Esophagus squamous epithelium (tissue), 5 donors: ENCODE measurements at places on chromosomes 6 and 20.

- no peak for DNase-seq
Observed at GRCh38 chr6:11688425-11688709, 90.2 kb downstream of the ADTRP start.

DNA sequence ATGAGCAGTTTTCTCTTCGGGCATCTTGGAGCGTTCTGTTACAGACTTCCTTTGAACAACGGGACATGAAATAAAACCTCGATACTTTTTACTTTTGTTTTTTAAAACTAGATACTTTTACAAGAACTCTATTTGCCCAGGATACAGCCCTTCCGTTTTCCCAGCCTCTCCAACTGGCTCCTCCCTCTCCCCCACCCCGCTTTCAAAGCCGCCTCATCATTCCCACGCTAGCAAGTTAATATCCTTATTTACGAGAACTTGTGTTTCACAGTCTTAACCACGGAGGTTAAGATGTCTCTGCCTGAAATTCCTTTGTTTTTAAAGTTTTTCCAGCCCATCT lies 241 bp upstream of the CFAP206 start:
- DNase-seq, result no peak

DNA sequence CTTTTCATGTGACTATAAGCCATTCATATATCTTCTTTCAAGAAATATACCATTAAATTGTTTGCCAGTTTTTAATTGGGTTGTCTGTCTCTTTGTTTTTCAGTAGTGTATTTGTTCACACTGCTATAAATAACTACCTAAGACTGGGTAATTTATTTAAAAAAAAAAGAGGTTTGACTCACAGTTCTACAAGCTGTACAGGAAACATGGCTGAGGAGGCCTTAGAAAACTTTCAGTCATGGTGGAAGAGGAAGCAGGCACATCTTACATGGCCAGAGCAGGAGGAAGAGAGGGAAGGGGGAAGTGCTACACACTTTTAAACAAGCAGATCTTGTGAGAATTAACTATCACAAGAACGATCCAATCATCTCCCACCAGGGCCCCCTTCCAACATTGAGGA lies 255.3 kb downstream of the EPM2A start:
- DNase-seq, result no peak

DNA sequence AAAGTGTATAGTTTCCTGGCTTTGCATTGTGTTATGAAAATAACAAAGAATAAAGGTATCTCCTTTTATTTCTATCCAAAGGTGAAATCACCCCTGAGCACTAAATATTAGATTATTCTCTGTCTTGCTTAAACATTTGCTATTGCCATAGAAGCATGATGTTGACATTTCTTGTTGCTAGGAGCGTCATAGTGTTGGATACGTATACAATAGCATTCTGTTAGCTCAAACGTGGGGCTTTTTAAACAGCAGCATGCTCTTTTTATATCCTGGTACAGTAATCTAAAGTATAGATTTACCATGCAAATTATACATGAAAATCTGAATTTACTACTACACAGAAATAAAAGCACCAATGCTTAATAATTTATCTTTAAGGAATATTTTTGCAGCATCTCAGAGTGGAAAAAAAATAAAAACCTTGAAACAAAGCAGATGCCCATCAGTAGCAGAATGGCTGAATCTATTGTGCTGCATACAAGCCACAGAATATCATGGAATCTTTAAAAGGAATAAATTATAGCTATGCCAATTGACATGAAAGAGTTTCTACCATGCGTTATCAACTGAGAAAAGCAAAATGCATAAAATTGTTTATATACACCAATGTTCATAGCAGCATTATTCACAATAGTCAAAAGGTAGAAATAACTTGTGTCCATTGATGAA lies 9.6 kb upstream of the HSF2 start:
- DNase-seq, result no peak

- no peak for DNase-seq
Observed at GRCh38 chr20:48777005-48777404, 50.8 kb downstream of the PREX1 start.

GRCh38 chr6:4023240-4023639 lies 55.7 kb downstream of the FAM217A start:
- no peak for DNase-seq

DNA sequence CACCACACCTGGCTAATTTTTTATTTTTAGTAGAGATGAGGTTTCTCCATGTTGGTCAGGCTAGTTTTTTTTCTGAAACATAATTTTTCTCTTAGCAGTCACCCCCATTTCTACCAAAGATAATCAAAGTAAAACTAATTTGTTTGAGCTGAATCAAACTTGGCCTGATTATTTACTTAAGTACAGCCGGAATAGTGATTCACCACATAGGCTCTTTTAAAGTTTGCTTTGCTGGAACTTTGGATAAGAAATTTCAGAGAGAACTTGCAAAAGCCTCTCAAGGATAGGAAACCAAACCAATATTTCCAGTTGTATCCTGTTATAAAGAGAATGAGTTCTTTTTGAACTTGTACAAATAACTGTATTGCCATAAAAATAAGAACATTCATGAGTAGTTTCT lies 105.0 kb upstream of the SYNCRIP start:
- no peak for DNase-seq

DNA sequence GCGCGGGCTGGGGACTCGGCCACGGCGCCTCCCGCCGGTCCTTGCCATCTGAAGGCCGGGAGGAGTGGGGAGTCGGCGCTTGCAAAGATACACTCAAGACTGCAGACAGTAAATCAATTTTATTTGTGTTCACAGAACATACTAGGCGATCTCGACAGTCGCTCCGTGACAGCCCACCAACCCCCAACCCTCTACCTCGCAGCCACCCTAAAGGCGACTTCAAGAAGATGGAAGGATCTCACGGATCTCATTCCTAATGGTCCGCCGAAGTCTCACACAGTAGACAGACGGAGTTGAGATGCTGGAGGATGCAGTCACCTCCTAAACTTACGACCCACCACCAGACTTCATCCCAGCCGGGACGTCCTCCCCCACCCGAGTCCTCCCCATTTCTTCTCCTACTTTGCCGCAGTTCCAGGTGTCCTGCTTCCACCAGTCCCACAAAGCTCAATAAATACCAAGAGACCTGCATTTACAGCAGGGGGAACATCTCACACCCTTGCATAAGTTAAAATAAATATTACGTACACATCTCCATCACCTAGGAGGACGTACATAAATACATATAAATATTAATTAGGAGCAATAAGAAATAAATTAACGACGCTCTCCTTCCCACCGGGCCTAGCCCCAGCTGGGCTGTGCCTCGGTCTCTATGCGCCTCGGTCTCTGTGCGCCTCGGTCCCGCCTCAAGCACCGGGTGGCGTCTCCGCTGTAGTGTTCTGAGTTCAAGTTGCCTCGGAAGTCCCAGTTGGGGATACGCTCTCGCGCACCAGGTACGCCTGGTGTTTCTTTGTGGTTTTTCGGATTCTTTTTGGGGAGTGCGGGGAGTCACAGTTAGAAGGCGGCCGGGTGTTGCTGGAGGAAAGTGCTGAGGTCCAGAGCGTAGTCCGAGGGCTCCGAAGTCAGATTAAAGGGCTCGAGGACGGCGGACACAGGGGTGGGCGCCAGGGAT lies 889 bp upstream of the FLOT1 start:
- no peak for DNase-seq

DNA sequence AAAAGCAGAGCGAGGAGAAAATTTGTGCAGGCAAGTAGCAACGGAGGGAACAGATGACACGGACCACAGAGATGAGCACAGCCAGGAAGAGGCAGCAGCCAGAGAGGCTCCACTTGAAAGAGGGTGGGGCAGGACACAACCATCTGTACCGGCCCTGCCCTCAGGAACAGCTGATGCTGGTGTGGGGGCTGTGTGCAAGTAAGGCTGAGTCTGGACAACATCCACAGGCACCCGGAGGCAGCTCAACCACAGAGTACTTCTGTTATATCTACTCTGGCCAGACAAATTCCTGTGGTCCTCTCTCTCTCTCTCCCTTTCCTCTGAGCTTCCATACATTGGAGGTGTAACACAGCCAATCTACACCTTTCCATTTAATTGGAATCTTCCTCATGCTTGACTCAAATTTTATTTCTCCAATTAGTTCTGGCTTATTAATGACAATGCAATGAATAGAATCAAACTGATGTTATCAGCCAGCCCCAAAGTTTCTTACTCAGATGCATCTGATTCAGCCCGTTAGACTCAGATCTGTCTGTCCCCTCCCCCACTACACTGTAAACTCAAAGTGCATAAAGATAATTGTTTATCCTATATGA lies 24.9 kb downstream of the KIF13A start:
- no peak for DNase-seq

DNA sequence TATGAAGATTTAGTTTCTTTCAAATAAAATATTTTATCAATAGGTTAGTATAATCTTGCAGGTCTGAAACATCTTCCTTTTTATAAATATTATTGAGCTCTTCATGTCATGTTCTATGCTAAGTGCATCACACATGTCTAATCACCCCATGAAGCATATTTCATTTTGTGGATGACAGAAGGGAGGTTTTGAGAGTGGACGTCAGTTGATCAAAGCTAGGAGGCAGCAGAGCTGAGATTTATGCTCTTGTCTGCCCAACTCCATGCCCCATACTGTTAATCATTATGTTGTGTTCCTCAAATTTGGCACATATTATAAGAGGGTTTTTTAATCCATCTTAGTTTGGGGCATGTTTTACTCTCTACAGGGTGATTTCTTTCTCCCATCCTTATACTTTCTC lies 22.7 kb downstream of the DSE start:
- DNase-seq, result no peak

GRCh38 chr6:148203970-148204369 lies 138.7 kb upstream of the SASH1 start:
- DNase-seq, result no peak

DNA sequence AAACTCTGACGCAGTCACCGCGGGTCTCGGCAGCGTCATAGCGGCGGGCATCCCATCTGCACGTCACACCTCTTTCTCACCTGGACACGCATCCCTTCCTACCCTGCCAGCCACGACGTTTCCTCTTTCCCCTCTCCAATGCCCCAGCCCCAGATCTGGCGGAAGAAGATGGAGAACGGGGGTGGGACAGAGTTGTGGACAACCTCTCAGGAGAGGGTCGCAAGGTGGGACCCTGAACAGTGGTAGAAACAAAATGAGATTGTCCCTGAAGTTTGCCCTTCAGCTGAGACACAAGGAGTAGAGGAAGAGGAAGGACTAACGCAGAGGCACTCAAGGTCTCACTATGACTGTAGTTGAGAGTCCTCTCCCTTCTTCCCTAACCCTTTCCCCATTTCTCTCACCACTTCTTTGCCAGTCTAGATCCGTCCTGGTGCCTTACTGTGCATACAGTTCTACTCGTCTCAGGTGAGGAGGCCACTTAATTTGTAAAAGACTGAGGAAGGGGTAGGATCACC lies 562 bp downstream of the TRIM39 start:
- DNase-seq, result no peak

GRCh38 chr6:169927711-169928110 lies 176.3 kb downstream of the ERMARD start:
- no peak for DNase-seq

DNA sequence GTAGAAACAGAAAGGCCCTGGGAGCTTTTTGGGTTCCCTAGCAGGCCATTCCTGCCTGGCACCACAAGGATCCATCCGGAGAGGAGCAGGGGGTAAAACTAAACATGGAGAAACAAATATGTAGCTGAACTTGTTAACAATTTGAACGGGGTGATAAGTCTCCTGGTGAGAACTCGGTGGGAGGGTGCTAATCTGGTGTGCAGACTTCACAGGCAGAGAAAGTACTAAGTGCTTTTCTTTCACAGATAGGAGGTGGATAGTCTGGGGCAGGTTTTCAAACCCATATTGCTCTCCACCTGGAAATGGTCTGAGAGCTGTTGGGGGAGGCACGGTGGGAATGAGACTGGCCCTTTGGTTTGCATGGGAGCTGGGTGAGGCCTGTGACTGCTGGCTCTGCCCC lies 196.3 kb upstream of the FUT9 start:
- DNase-seq, result no peak

GRCh38 chr20:33280000-33280680 lies 2.9 kb upstream of the BPIFB1 start:
- no peak for DNase-seq

DNA sequence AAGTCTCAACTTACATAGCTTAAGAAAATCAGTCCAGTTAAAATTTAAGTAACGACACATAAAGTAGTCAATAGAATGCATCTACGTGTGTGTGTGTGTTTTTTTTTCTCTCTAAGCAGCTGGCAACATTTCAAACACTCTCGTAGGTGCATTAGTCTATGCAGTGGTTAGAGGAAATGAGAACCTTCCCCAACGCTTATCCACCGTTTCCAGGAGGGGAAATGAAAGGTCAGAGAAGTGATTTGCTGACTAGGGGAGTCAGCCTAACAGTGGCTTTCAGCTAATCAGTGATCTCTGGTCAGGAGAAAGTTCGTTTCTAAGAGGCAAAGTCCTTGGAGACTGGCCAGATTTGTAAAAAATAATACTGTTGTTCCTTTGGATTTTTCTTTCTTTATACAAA lies 806.6 kb downstream of the C6orf118 start:
- no peak for DNase-seq

DNA sequence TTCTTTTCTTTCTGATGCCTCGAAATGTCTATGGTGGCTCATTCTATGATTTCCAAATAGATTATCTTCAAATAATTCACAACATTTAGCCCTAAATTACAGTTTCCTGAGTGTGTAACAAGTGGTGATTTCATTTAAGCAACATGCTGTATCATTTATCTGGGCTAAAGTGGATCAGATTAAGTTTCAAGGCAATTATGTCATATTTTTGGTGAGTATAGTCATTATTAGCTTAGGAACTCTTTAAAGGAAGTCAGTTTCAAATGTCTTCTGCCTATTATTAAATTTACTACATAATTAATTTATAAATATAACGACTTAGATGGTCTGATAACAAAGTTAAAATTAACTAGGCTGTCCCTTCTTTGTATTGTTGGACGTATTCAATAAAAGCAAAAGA lies 847.9 kb upstream of the FLRT3 start:
- no peak for DNase-seq

DNA sequence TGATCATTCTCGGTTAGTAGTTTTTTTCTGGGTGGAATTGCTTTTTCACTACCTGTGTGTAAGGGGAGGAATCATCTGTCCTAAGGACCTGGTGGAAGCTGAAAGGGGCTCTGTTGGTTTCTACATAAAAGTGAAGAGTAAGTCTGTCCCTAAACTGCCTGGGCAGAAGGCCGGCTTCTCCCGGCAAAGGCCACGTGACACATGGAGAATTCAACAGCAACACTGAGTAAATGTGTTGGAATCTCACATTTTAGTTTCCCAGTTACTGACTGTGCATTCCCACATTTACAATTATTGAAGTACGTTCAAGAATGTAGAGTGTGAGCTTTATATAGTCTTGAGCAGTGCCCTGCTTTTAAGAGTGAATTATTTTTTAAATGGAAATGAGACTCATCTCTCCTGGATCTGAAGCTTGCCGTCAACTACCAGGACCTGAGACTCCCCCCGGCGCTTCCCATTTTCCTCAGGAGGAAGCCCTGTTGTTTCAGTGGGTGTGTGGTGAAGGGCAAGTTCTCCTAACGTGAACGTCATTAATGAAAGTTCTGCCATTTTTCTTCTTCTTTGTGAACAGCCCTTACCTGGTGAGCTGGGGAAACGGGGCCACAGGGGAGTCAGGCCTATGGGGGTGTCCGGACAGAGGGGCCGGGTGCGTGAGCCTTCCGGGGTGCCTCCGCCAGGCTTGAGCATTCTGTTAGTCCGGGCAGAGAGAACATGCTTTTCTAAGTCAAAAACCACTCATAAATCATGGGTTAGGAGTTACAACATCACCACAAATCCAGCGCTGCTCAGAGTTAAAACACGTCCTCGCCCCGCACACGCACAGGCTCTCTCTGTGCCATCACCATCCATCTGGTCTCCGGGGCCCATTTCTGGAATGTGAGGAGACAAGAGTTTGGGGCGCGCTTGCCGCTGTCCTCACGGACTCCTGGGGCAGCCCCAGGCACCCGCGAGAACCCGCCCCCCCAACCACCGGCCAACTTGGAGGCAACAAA lies 56.6 kb upstream of the SMOC2 start:
- no peak for DNase-seq

- DNase-seq, result no peak
Observed at GRCh38 chr20:46031014-46031569, 2.1 kb downstream of the SLC12A5 start.
